ENCODE measurements at places on chromosomes 6 and 20.

DNA sequence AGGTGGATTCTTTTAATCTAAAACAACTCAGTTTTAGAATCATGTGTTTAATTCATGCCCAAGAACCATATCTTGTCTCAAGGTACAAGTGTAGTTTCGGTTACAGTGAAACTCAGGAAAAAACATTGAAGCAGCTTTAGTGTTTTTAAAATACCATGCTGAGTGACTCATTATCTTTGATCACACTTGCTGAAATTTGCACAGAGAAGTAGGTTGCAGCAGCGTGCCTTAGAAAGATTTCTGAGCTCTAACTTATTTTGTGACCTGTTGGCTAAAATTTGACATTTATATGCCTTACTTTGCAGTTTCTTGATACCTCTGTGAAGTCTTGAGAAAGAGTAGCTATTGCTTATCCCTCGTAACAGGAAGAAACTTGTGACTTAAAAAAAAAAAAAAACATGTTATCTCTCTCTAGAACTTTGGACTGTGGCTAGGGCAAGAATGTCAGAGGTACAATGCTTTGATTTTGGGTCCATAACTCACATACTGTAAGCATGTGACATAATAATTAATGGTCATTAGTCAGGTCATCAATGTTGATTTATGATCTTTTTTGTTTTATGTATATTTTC is 34.5 kb upstream of the FUCA2 start:
- peak; percentile 34 for DNase-seq

- peak; percentile 58 for DNase-seq
Measured at GRCh38 chr20:57188576-57189079, 77.8 kb downstream of the BMP7 start.

DNA sequence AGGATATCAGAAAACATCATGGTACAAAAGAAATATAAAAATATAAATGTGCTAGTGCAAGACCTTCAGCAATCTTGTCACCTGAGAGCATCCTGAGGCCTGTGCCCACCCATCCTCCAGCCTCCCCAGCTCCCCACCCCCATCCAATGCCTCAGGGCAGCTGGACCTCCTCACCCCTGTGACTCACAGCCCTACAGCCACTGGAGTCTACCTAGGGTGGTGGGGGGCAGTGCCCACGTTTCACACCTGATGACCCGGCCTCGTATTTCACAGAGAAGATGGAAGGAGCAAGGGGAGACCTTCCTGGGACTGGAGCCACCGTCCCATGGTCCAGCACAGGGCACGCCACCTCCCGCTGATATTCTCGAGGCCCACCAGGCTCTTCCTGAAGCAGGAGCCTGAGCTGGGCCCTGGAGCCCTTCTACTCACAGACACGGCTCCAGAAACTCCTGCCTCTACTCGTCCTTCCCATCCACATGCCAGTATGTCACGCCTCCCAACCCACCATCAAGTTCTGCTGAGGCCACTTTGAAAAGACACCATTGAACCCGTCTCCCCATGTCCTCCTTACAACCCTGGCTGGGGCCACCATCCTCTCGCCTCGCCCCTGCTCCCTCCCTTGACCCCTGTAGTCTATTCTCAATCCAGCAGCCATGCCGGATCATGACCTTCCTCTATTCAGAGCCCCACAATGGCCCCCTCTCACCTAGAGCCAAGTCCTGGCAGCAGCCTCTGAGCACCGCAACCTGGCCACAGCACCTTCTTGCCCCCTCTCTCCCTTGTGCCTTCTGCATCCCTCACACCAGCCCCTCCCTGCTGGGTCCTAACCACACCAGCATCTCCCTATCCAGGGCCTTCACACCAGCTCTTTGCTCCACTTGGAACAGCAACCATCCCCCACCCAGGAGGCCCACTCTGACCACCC is 13.3 kb downstream of the APMAP start:
- no peak for DNase-seq

- no peak for DNase-seq
Measured at GRCh38 chr6:98669371-98669770, 165.0 kb upstream of the POU3F2 start.

GRCh38 chr6:47737406-47737805 is 39.0 kb downstream of the ADGRF4 start:
- no peak for DNase-seq

Data from M059J (cell line).